ENCODE measurements at places on chromosomes 2 and 18. TPM values are rescaled to one million over a fixed set of nuclear protein-coding genes. Genes with fewer than 3 reads are reported as not detected.
A peak's percentile ranks its signal among the peaks of the same experiment; 100 is the strongest.

GRCh38 chr2:210207929-210208328 lies 17.3 kb downstream of the ACADL start:
- DNase-seq: no peak

GAL3ST2 gene
- total RNA-seq: 0.73 TPM

DNA sequence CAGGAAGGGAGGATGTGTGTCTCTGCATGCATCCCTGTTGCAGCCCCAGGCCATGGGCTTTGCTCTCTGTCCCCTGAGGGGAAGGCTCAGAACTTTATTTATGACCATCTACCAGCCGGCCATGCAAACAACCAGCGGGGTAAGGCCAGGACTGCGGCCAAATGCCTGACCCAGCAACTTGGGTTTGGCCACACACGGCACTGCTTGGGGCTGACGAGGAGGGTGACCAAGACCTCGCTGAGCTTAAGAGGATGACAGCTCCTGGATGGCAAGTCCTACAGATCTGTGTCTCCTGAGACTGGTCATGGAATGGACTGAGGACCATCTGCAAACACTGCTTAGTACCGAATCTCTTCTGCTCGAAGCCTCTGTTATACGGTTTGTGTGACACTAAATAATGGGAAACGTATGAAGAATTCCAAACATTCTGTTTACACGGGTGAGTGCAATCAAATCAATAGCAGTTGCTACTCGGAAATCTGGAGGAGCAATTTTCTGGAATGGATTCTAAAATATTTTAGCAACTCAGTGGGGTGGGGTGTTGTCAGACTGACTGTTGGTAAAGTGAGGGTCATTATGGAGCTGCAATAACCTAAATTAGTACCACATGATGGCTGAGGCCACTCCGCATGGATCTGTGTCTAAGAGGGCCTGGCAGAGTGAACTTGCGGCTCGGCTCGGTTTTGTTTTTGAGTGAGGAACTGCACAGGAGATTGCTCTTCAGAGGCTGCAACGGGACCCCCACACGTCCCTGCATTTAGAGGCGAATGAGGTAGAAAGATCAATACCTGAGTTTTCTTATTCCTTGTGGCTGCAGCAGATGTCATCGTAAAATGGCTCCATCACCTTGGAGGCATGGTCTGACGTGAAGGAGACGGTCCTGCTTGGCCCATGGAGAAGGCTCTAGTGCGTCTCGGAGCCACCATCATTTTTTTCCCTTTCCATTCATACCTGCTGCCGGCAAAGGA lies 26.6 kb downstream of the TMEM18 start:
- DNase-seq: no peak

DNA sequence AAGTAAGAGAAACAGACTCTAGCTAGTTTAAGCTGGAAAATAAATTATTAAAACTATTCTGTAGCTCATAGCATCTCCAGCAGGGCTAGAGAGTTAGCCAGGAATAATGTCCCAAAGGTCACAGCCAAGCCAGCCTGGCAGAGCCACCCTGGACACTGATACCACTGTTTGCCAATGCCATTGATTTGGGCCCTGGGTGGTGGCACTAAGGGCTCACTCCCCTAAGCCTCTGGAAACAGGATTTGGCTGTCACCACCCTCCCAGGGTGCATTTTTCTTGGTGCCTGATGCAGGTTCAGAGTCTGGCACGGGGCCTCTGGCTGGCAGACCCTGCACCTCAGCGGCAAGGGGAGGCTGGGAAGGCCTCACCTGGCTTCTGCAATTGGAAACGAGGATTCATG lies 7.1 kb downstream of the SH2D6 start:
- no peak for DNase-seq

DNA sequence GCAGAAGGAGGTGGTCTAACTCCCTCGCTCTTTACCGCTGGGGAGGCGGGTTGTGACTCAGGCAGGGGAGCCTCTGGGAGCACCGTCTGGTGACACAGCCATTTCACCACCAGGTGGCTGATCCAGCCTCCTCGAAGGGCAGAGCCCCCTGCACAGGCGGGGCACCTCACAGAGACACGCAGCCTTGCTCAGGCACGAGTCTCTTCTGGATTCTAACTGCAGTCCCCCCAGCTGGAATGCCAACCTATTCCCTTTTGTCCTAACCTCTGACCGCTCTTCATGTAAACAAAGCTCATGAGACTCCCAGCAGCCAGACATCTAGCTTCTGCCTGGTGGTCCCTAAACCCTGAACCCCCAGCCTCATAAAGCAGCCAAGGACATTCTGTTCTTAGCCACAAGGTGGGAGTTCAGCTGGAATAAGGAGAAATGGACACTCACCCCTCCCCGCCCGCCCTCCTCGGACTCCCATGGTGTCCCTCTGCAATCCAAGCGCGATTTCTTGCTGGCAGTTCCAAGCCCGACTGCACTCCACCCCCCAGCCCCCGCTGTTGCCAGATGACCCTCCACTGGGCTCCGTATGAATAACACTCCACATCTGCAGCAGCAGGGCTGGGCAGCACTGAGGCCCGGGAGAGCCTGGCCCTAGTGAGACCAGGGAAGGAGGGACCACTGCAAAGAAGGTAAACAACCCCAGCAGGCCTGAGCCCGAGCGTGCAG lies 84.3 kb downstream of the TNS1 start:
- DNase-seq: peak; percentile 60

DNA sequence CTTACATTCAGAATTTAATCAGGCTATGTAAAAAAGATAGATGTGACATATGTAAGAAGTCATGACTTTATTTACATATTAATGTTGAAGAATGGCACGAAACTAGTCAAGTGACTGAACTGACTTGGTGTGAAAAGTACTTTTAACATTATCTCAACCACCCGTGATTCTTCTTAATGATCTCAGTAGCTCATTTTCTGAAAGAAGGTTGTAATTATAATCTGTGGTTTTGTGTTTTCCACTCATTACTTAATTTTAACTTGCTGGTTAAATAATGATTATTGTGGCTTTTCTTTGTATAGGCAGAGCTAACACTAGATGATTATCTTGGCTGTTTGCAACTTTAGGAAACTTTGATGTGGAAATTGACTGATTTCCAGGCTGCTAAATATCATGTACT lies 18.5 kb downstream of the KCNJ13 start:
- DNase-seq: no peak

RGPD4 gene
- total RNA-seq: 0.05 TPM

- DNase-seq: no peak
Measured at GRCh38 chr18:44918142-44918476, 237.4 kb downstream of the SETBP1 start.

SUPT7L gene
- 23.8 TPM for total RNA-seq

EFHD1 gene
- 6.8 TPM for total RNA-seq
